Hypothalamus (tissue), 51 donors: ENCODE measurements at places on chromosomes 4 and X.

DNA sequence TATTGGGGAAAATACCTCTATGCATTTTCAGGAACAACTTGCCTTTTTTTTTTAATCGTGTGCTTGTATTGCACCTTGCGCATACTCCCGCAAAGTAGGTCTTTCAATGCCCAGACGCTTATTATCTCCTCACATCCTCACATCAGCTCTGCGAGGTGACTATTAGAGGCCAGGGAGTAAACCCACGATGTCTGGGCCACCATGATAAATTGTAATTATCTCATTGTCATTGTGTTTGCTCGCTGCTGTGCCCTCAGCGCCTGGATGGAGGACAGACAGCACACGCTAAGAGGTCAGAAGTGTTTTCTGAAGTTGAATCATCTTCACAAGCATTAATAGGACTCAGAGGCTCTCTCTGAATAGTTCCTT is 1.0 kb upstream of the RELL1 start:
- no peak for DNase-seq

DNA sequence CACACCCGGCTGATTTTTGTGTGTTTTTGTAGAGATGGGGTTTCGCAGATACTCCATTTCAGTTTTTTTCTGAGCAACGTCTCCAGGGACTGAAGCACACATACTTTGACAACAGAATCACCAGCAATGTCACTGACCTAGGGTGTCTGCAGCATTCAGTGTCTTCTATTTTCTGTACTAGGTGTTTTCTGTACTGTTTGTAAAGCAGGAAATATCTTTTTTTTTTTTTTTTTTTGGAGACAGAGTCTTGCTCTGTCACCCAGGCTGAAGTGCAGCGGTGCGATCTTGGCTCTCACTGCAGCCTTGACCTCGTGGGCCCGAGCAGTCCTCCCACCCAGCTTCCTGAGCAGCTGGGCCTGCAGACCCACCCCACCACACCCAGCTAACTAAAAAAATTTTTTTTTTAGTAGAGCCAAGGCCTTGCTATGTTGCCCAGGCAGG is 8.9 kb downstream of the ADD1 start:
- DNase-seq = no peak

- DNase-seq = no peak
Measured at GRCh38 chr4:5996641-5997040, 21.6 kb downstream of the C4orf50 start.

DNA sequence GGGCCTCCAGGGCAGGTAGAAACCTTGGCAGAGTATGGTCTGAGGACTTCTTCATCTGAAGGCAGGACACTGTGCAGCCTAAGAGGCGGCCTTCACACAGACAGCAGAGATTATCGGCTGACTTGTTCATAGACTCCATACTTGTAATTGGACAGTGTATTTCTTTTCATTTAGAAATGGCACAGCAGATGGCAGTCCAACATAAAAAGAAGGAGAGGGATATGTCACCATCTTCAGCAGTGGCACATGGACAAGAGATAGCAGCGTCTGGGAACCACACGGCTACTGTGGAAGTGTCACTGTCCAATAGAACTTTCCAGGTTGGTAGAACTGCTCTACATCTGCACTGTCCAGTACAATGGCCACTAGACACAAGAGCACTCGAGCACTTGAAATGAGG is 21.7 kb upstream of the GEMIN8 start:
- DNase-seq = no peak

DNA sequence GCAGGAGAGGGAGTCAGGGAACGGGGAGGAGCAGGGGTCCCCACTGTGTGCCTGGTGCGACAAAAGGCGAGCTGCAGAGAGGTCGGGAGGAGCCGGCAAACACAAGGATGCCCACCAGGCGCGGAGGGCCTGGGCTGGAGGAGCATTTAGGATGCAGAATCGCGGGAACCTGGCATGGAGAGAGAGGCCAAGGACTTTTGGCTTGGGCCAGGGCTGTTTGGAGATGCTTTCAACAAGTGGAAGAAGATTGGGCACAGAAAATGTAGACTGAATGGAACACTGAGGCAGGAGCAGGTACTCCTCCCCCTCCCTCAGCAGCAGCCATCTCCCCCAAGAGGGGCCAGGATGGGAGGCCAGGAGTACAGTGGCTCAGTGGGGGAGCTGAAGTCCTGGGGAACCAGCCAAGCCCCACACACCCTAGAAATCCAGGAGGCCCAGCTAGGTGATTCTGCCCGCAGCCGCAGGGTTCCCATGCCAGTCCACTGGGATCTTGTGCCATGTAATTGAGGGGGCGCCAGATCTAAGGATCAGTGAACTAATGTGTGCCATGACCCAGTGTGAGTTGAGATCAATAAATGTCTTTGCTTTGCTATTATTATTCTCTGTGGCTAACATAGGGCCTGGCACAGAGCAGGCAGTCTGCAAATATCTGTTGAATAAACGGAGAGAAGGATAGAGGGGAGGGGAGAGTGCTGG is 1.1 kb upstream of the ABLIM2 start:
- DNase-seq = no peak

GRCh38 chr4:132991111-132991510 is 158.0 kb upstream of the PCDH10 start:
- no peak for DNase-seq

DNA sequence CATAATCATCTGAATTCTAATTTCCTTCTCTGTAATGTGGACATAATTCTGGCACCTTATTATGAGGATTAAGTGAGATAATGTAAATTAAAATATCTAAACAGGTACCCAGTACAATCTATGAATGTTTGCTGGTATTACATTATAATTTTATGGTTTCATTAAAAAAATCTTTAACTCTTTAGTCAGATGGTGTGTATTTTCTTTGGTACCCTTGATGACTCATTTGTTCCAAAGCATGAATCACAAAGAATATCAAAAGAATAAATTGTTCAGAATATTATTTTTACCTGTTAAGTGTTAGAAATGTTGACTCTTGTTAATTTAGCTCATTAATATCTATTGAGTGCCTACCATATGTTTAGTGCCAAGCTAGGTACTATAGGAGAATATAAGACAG is 74.3 kb downstream of the SNX25 start:
- no peak for DNase-seq

DNA sequence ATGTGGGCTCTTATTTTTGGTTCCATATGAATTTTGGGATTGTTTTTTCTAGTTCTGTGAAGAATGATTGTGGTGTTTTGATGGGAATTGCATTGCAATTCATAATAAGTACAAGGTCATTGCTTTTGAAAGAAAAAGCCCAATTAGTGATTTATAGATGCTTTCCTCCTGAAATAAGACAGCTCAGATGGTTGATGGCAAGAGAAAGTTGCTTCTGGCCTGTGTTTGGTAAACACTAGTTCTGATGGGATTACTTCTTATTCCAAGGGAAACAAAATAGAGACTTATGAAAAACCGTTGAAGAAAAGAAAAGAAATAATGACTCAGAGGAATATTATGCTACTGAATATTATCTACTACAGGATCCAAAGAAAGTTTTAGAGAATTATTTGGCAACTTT is 144.9 kb downstream of the SPANXA1 start:
- DNase-seq = no peak

DNA sequence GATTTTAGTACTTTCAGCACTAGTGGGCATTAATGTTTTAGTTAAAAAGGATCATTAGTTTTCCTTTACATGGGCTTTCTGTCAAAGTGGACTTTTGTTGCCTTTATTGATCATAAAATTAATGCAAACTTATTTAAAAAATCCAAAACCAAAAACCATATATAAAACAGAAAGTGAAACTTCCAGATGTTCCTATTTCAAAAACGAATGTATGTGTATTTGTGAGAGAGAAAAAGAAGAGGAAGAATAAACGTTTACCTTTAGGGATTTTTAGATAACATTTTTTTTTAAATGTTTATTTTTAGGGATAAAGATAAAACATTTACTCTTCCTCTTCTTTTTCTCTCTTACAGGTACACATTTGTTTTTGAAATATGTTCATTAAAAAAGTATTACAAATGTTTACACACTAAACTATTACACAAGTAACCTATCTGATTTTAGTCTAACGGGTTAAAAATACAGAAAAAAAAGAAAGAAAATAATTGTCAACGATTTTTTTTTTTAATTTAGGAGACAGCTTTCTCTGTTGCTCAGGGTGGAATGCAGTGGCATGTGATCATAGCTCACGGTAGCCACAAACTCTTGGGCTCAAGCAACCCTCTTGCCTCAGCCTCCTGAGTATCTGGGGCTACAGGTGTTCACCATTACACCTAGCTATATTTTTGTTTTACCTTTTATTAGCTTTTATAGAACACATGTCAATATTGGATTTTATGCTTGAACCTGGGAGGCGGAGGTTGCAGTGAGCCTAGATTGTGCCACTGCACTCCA is 16.8 kb upstream of the COX18 start:
- no peak for DNase-seq

- DNase-seq = no peak
Measured at GRCh38 chrX:19772096-19772821, 115.1 kb downstream of the SH3KBP1 start.

DNA sequence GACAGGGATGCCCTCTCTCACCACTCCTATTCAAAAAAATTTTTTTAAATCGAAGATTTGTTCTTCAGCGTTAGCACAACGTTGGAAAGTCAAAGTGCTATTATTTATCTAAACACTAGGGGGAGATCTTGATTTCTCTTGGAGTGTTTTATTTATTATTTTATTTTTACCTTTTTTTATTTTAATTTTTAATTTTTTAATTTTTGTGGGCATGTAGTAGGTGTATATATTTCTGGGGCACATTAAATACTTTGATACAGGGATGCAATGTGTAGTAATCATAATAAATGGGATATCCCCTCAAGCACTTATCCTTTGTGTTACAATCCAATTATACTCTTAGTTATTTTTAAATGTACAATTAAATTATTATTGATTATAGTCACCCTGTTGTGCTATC is 37.4 kb upstream of the SLC10A4 start:
- no peak for DNase-seq

DNA sequence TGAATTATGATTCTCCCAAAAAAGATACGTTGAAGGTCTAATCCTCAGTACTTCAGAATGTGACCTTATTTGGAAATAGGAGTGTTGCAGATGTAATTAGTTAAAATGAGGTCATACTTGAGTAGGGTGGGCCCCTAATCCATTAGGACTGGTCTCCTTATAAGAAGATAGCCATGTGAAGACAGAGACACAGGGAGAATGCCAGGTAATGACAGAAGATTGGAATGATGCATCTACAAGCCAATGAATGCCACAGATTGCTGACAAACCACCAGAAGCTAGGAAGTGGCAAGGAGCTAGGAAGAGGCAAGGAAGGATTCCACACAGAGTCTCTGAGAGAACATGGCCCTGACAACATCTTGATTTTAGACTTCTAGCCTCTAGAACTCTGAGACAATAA is 7.4 kb upstream of the RPS6KA3 start:
- DNase-seq = no peak

- no peak for DNase-seq
Measured at GRCh38 chrX:123975180-123975579, 13.7 kb downstream of the STAG2 start.

DNA sequence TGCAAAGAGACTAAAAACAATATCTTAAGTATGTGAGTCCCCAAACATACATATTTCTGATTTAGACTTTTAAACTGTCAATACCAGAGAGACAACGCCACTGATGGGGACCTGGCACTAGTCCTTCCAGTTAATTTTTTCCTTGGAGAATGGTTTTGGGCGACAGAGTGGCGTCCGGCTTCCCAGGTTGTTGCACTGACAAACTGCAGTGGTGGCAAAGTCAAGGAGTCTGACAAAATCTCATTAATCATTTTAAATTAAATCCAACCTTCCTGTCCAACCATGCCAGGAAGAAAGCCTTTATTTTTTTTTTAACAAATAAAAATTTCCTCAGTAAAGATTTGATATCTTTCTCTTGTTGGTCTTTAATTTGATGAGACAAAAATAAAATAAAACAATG is 52.8 kb downstream of the FBXO8 start:
- no peak for DNase-seq

GRCh38 chr4:153419673-153420278 is 46.4 kb upstream of the TMEM131L start:
- no peak for DNase-seq

DNA sequence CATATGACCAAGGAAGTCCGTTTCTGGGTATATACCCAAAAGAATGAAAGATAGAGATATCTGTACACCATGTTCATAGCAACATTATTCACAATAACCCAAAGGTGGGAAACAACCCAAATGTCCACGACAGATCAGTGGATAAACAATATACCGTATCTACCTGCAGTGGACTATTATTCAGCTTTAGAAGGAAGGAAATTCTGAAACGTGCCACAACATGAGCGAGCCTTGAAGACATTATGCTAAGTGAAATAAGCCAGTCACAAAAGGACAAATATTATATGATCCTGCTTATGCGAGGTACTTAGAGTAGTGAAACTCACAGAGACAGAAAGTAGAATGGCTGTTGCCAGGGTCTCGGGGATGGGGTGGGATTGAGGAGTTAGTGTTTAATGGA is 75.0 kb downstream of the ANAPC4 start:
- no peak for DNase-seq

DNA sequence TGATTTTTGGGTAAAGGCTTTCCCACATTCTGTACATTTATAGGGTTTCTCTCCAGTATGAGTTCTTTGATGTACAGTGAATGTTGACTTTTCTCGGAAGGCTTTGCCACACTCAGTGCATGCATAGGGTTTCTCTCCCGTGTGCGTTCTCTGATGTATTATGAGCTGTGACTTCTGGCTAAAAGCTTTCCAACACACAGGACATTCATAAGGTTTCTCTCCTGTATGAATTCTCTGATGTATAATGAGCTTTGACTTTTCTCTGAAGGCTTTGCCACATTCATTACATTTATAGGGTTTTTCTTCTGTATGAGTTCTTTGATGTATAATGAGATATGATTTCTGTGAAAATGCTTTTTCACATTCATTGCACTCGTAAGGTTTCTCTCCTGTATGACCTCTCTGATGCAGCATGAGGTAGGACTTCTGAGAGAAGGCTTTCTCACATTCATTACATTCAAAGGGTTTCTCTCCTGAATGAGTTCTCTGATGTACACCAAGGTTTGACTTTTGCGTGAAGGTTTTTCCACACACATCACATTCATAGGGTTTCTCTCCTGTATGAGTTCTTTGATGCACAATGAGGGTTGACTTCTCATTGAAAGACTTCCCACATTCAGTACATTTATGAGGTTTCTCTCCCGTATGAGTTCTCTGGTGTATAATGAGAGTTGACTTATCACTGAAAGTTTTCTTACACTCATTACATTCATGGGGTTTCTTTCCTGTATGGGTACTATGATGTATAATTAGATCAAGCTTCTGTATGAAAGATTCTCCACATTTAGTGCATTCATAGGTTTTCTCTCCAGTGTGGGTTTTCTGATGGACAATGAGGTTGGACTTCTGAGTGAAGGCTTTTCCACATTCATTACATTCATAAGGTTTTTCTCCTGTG is 27.3 kb downstream of the ZNF182 start:
- no peak for DNase-seq

DNA sequence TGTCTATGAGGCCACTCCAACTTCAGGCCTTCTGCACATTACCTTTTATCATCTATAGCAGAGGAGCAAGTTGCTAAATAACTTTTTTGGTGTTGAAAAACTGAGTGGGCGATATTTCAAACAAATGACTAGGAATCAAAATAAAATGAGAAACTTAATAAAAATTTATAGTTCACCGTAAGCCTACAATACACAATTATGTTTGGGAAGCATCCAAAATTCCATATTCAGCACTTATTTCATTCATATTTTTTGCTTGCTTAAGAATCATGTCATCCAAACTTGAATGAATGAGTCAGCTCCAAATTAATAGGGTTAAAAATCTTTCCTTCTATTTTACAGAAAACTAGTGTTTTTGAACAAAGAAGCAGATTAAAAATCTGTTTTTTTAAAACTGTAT is 119.1 kb downstream of the SH3RF1 start:
- DNase-seq = no peak
